ENCODE measurements at places on chromosomes 3 and 15.

- DNase-seq = no peak
These were observed 227.2 kb downstream of the RSRC1 start for GRCh38 chr3:158337110-158337509.

- DNase-seq = no peak
These were observed 287.0 kb upstream of the LYSMD4 start for GRCh38 chr15:100020189-100020588.

DNA sequence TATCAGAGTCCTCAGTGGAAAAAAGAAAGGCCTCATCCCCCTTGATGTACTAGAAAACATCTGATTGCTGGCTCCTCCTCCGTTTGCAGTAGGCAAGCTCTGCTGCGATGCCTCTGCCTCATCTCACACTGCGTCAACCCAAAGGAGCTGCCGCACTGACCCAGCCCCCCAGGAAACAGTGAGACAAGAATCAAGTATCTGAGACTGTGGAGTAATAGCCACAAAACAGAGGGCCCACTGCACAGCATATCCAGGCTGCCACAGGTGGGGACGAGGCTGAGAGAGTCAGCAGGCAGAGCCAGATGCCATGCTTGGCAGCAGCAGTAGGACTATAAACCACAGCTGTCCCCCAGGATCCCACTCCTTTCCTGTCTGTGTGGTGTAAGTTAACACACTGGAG is 165.9 kb downstream of the STAC start:
- DNase-seq = no peak

DNA sequence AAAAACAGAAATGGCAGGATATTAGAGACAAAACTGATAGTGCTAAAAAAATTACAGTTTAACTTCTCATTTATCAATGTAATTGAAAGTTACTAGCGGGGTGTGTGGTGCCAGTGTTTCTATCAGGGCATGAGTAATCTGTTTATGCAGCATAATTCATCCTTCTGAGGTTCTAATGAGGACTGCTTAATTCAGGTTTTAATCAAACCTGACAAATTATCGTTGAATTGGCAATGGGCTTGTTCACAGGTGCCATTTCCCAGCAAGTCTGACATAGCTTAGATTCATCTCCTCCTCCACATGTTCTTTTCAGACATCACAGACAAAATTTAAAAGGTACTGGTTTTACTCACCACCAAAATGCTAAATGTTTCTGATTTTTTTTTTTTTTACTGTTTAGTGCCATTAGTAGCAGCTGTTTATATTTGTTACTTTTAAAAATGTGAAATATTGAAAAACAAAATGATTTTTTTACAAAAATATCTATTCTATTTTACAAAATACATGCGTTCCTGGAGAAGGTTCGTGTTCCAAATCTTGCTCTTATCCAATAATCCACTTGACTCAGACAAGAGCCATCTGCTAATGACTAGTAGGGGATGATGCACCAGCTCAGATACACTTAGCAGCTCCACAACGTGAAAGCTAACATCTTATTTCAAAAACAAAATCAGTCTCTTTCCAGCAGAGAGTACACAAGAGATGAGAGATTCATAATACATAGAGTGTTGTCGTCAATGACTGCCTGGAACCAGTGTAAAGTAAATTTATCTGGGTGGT is 447.7 kb upstream of the DPPA4 start:
- DNase-seq = no peak

DNA sequence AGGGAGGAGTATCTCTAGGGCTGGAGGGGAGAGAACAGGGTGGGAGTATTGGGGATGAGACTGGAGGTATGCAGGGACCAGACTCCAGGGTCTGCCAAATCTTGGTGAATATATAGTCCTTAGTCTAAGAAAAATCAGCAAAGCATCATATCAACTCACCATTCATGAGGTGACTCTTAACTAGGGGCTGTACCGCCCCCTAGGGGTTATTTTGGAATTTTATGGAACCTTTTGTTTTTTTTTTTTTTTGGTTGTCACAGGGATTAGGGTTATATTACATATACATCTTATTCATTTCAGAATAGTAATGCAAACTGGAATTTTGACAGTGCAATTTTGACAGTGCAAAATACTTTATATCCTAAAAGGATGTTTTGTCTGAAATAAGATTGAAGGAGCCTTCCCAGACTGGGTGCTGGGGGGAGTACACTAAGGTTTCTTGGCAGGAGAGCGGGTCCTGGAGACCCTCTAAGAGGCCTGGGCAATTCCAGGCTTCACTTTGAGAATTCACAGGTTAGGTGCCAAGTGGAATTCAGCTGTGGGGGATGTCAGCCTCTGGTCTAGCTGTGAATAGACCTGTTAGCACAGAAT is 7.5 kb downstream of the CMTM7 start:
- no peak for DNase-seq

GRCh38 chr3:53092942-53093341 is 37.3 kb downstream of the RFT1 start:
- no peak for DNase-seq

GRCh38 chr3:139434764-139435307 is 41.5 kb downstream of the RBP2 start:
- no peak for DNase-seq

- no peak for DNase-seq
These were observed 303.5 kb upstream of the LRRFIP2 start for GRCh38 chr3:37477711-37478487.

DNA sequence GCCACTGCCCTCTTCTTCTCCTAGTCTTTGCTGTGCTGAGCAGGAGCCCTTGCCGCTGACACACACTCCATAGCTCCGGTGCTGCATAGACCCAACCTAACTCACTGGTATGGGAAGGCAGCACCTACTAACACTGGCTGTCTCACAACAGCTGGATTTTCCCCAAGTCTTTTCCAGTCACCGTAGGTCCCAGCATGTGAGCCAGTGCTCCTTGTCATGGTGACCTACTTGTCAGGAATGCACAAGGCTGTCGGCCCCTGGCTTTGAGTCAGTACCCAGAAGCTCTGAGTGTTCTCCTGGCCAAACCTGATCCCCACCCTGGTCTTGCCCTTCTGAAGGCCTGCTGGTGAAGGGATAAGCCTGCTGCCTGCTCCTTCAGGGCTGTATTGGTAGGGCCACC is 25.7 kb downstream of the AMOTL2 start:
- no peak for DNase-seq

- no peak for DNase-seq
These were observed 39.6 kb downstream of the VPS13C start for GRCh38 chr15:62020576-62021160.

DNA sequence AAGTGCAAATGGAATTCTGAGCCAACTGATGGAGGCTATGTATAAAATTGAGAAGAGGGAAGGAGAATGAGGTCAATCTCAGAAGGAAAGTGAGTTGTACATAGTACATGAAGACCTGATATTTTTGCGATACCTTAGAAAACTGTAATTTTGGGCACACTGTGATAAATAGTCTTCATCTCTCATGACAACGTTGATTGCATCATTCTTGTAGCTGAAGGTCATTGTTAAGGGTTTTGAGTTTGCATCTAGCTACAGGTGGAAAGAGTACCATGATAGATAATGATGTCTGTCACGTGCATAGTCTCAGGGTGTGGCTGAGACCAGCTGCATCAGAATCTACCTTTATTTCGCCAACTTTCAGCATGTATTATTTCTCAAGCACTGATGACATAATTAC is 435.4 kb upstream of the MDFIC2 start:
- no peak for DNase-seq

GRCh38 chr15:85396554-85396953 is 16.2 kb downstream of the AKAP13 start:
- DNase-seq = no peak

DNA sequence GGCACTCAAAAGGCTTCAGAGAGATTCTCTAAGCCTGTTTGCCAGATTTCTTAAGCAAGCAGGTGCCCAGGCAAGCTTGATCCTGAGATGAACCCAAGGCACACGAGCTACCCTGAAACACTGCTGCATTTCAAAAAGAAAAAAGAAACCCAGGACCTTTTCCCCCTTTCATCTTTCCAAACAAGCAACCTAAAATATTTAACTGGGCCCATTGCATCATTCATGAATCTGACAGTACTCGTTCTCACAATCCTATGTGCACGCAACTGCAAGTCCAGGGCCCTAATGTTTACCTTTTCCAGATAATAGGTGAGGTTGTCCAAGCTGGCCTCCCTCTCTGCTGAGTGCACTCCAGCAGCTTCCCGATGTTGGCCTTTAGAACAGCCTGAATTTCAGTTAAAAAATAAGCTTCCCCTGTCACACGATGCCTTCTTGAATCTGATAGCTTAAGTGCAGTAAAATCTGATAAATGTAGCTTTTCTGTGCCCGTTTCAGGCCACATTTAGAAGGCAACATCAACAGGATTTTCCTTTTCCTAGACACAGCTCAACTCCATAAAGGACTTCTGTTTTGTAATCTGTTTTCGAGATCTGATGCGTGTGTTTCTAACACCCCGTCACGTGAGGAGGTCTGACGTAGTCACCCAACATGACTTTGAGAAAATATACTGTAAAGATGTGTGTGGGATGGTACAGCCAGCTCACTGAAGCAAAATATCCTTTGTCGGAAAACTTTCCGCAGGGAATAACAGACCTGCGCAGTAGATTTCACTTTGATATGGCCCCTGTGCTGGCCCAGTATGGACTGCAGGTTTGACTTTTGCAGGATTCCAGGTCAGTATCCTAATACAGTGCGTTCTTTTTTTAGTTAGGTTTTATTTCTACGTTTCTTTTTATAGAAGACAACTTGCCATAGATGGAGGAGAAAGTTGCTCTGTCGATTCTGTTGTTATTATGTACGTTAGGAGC is 55.1 kb upstream of the RASA2 start:
- DNase-seq = no peak

- no peak for DNase-seq
These were observed 26.7 kb upstream of the DPPA4 start for GRCh38 chr3:109364088-109364487.

GRCh38 chr3:177512945-177513814 is 315.9 kb upstream of the TBL1XR1 start:
- no peak for DNase-seq

- DNase-seq = no peak
These were observed 238.5 kb downstream of the NSUN3 start for GRCh38 chr3:94301366-94301765.

DNA sequence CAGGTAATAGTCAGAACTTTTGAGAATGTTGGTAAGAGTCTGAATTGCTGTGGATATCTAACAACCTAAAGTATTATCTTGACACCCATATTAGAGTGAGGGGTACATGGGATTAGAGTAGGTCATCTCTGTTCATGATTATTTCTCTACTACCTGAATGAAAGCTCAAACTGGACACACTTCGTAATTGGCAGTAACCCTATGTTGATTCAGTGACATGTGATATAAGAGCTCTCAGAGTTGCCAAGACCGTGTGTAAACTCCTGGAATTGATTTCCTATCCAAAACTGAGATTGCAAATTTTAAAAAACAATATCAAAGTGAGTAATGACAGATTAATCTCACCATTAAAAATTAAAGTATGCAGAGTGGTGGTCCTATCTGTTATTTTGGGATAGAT is 214.8 kb upstream of the ARHGEF26 start:
- no peak for DNase-seq

DNA sequence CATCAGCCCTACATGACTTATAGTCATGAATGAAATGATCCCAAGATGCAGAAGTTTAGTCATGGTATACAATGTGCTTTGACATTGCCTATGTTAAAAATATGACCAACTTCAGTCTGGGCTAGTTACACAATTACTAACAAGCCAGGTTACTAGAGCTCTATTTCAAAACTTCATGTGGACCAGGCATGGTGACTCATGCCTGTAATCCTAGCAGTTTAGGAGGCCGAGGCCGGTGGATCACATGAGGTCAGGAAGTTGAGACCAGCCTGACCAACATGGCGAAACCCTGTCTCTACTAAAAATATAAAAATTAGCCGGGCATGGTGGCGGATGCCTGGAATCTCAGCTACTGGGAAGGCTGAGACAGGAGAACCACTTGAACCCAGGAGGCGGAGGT is 613.0 kb downstream of the CADM2 start:
- no peak for DNase-seq

- DNase-seq = no peak
These were observed 68.7 kb upstream of the SNRK start for GRCh38 chr3:43217633-43218032.

GRCh38 chr3:123394391-123395020 is 54.4 kb downstream of the ADCY5 start:
- DNase-seq = no peak

GRCh38 chr15:64013179-64014062 is 32.9 kb downstream of the DAPK2 start:
- no peak for DNase-seq

DNA sequence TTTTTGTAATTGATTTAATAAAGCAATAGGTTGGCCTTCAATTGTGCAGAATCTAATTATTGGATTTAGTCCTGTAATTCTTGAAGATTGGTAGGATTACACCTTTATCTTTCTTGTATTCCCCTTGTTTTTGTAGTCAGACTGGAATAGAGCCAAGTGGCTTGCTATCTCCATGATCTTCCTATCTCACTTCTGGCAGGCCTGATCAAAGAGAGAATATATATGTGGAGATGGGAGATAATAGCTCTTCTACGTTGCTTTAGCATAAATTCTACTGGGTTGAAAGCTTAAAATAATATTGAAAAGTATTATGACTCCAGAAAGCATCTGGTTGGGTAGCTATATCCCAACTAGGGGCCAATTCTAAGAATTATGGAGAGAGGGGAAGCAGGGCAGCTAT is 16.9 kb upstream of the IFT57 start:
- DNase-seq = no peak

GRCh38 chr15:43920254-43920600 is 93.4 kb downstream of the WDR76 start:
- no peak for DNase-seq

GRCh38 chr3:99681512-99681911 is 43.1 kb downstream of the COL8A1 start:
- DNase-seq = no peak

DNA sequence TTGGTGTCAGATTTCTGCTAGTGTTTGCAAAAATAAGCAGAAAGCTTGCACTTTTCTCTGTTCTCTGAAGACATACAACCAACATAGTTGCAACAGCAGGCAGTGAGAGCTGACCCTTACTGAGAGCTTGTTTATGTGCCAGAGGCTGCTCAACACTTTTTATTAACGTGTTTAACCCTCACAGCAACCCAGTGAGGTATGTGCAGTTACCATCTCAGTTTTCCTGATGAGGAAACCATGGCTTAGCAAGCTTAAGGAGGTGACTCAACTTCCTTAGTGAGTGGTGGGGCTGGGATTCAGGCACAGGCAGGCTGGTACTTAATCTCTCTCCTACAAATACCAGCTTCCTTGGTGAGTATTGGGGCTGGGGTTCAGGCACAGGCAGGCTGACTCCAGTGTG is 158.1 kb upstream of the CTDSPL start:
- no peak for DNase-seq

- no peak for DNase-seq
These were observed 124.2 kb upstream of the PLAAT1 start for GRCh38 chr3:193116871-193117270.

GRCh38 chr15:27358751-27359434 is 387.9 kb downstream of the GABRG3 start:
- no peak for DNase-seq

- DNase-seq = no peak
These were observed 12.4 kb downstream of the EFCC1 start for GRCh38 chr3:129013491-129013891.

- DNase-seq = no peak
These were observed 73.5 kb upstream of the SPATA16 start for GRCh38 chr3:173214576-173214975.

GRCh38 chr15:90318591-90318990 is 33.5 kb upstream of the ZNF774 start:
- no peak for DNase-seq

- DNase-seq = no peak
These were observed 208.4 kb upstream of the NANOGP8 start for GRCh38 chr15:35293353-35294130.

All from T-cell (primary cell).